ENCODE measurements at places on chromosomes 1 and 21. TPM values are rescaled to one million over a fixed set of nuclear protein-coding genes. Genes with fewer than 3 reads are reported as not detected.
A peak's percentile ranks its signal among the peaks of the same experiment; 100 is the strongest.

Gene PLOD1
- 70.4 TPM for total RNA-seq

DNA sequence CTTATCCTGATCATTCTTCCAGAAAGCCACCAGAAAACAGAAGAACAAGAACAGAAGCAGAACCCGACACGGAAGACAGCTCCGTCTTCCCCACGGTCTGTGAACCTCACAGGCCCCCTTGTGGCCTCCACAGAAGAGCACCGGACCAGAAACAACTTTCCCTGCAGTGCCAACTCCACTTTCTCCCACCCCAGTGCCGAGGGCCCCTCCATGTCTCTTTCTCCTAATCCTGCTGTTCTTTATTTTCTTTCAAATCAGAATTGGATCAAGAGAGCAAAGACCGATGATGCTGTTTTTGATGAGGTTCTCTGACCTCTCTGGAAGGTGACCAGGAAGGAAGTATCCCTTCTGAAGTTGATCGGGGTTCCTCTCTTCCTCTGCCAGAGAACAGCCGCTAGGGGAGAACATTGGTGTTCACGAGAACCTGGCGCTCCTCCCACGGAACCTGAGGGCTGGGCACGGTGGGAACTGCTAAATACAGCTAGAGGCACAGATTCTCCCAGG lies 58.9 kb upstream of the CTTNBP2NL start:
- DNase-seq, result peak; percentile 72

GRCh38 chr1:93816970-93817678 lies 61.9 kb downstream of the DNTTIP2 start:
- DNase-seq, result no peak

Gene CELA3B
- total RNA-seq, result not detected

- DNase-seq, result no peak
Observed at GRCh38 chr1:160567858-160568682, 11.2 kb downstream of the CD84 start.

- peak; percentile 93 for DNase-seq
Observed at GRCh38 chr1:154870115-154870571, at the start of gene KCNN3. Gene KCNN3 (minus strand): TSS chr1:154870281. CDS start chr1:154869964, 317 bp downstream.

DNA sequence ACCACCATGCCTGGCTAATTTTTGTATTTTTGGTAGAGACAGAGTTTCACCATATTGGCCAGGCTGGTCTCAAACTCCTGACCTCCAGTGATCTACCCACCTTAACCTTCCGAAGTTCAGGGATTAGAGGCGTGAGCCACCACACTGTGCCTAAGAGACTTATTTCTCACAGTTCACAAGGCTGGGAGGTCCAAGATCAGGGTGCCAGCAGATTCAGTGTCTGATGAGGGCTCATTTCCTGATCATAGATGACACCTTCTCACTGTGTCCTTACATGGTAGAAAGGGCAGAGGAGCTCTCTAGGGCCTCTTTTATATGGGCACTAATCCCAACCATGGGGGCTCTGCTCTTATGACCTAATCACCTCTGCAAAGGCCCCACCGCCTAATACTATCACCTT lies 58.8 kb downstream of the ARHGEF10L start:
- DNase-seq, result no peak

Gene ITGB2
- 36.7 TPM for total RNA-seq

DNA sequence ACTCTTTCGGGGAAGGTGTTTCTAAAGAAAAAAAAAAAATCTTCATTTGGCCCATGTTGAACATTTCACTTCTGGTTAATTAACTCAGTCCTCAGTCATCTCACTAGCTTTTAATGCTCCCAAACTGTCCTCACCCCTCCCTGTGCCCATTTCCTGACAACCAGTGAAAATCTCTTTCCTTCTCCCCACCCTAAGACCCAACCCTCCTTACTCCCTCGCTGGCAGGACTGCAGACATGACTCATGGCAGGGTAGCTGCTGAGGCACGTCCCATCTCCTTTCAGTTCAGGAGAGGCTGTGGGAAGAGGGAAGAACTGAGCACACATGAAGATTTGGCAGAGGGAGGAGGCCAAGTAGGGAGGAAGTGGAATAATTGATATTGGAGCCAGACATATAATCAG lies 12.6 kb downstream of the PKP1 start:
- DNase-seq, result no peak

Gene MX2
- 4.8 TPM for total RNA-seq

- no peak for DNase-seq
Observed at GRCh38 chr1:53740621-53741105, 1.7 kb upstream of the GLIS1 start.

GRCh38 chr1:55309786-55310504 lies 94.8 kb upstream of the USP24 start:
- no peak for DNase-seq

Gene MRPS21
- 70.8 TPM for total RNA-seq

DNA sequence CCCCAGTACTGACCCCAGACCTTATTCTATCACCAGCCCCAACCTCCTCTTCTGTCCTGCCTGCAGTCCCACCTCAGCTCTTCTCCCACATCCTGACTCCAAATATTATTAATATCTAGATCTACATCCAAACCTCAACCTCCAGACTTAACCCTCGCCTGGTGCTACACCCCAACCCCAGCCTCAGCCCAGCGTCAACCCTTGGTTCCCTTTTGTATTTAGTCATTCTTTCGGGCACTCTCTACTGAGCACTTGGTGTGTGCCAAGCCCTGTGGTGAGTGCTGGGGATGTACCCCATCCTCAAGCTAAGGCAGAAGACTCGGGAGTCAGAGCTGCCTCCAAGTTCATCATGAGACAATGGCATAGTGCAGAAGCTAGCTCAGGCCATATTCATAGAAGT lies 1.1 kb downstream of the SHISAL2A start:
- DNase-seq, result no peak

- no peak for DNase-seq
Observed at GRCh38 chr1:192901500-192901899, 92.7 kb downstream of the RGS2 start.

- DNase-seq, result no peak
Observed at GRCh38 chr1:210447456-210448057, 118.9 kb downstream of the HHAT start.

GRCh38 chr1:117622726-117623125 lies 16.9 kb downstream of the TENT5C start:
- no peak for DNase-seq

- DNase-seq, result no peak
Observed at GRCh38 chr1:197367627-197368026, 99.6 kb downstream of the CRB1 start.

DNA sequence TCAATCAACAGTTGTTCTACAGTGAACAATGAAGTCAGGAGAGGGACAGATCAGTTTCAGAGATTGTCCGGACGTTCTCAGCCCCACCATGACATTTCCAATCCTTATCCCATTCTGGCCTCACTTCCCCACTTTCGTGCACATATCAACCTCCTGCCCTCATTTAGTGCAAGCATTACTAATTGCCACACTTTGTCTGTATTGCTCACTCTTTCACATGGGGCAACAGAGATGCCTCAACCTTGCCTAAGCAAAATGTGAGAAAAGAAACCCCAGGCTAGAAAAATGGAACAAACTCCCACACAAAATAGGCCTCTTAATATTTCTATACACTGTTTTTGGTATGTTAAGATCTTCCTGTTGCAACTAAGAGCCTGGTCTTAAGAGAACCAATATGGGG lies 8.9 kb upstream of the RGS1 start:
- no peak for DNase-seq

- DNase-seq, result no peak
Observed at GRCh38 chr1:31072304-31072746, 6.8 kb upstream of the PUM1 start.

Gene NR1I3
- not detected for total RNA-seq

GRCh38 chr21:36359185-36359584 lies 26.0 kb upstream of the CHAF1B start:
- DNase-seq, result no peak

DNA sequence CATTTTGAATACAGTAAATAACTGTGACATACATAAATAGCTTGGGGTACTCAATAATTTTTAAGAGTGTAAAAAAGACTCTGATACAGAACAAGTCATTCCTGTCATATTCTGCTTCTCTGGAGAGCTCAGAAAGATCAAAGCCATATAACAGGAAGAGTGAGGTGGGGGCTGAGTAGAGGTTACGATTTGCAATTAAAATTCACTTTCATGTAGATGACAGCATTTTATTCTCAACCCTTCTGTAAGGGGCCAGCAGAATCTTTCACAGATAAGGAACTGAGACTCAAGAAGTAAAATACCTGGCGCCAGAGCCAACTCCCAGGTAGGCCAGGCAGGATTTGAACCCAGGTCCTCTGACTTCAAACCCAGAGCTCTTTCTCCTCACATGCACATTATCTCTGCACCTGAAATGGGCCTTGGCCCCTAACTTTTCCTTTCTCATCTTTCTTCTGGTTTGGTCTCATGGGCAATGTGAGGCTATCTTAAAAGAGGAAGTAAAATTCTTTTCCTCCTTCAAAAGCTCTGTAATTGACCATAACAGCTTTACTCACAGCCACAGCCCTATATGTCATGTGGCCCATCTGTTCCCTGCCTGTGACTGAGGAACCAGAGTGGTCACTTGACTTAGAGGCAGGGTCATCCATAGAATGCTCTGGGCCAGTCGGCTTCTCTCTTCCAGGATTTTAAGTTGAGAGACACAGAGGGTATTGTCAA lies 80.9 kb upstream of the SYT6 start:
- DNase-seq, result no peak

Gene ASCL5
- not detected for total RNA-seq

DNA sequence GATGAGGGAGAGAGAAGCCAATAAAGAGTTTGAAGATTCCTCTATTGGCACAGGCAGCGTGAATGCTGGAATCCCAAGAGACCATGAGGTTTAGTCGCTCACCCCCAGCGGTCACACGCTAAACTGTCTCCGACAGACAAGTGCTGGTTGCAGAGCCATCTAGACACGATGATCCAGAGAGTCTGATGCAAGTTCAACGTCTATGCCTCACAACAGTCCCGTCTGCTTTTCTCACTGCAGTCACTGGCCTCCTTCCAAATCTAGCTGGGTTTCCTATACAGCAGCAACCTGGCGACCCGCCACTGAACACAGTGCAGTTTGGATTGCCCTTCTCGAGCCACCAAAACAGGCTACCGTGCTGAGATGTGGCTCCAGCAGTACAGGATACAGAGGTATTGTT lies 98.6 kb upstream of the KRTAP19-8 start:
- DNase-seq, result peak; percentile 58

Gene MIXL1
- not detected for total RNA-seq

Gene SLAMF9
- total RNA-seq, result not detected

- DNase-seq, result no peak
Observed at GRCh38 chr21:29904359-29905282, 35.2 kb downstream of the GRIK1 start.

DNA sequence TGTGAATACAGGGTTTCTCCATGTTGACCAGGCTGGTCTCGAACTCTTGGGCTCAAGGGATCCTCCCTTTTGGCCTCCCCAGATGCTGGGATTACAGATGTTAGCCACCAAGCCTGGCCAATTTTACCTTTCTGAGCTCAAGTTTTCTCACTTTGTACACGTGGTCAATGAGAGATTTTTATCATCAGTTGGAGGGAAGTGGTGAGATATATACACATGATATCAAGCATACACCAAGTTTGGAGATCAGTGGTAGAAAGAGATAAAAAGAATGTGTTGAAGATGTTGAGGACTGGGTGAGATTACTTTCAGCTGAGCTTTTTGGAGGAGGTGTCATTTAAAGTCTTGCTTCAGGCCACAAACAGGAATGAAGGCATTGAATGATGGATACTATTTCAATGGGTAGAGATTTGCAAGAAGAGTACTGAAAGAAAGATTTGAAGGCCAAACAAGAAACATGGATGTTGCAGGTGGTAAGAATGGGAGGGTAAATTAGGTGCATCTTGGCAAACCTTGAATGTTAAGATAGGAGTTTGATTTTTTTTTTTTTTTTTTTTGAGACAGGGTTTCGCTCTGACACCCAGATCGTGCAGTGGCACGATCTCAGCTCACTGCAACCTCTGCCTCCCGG lies 3.0 kb upstream of the SESN2 start:
- no peak for DNase-seq

Gene CA6
- total RNA-seq, result 0.19 TPM

Gene LGR6
- 4.1 TPM for total RNA-seq

DNA sequence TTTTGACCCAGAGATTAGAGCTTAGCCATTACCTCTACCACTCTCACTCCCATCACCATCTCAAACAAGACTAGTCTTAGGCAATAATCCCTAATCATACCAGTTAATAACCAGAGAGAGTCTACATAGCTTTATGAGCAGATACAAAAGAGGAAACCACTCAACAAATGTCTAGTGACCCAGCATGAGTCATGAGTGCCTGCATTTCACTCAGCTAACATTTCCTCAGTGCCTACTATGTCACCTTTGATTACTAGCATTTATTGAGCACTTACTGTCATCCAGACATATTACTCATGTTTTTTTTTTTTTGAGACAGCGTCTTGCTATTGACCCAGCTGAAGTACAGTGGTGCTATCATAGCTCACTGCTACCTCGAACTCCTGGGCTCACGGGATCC lies 35.9 kb upstream of the GALNT2 start:
- no peak for DNase-seq

Gene DAP3
- total RNA-seq, result 105 TPM

Gene WNT4
- total RNA-seq, result not detected

DNA sequence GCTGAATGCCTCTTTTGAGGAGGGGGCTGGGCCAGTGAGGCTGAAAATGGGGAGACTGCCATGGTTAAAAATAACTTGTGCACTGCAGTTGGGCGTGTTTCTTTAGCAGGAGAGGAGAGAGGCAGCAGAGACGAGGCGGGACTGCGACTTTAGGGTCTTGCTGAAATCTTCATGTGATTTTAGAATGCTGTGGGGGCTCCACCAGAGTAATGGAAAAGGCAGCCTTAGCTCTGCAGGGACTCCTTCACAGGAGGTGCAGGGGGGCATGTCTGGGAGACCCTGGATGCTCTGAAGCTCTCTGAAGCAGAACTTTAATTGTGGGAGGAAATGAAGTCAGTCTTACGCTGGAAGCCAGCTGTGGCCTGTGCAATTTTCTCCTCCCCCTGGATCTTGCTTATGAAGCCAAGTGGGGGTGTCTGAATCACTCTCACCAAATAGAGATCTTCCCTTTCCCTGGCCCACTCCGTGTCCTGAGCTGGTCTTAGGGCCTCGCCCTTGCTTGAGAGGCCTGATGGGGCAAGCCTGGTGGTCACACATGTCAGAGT lies 60.8 kb downstream of the NDUFS5 start:
- DNase-seq, result no peak
